ENCODE measurements at places on chromosomes 5 and 9.

DNA sequence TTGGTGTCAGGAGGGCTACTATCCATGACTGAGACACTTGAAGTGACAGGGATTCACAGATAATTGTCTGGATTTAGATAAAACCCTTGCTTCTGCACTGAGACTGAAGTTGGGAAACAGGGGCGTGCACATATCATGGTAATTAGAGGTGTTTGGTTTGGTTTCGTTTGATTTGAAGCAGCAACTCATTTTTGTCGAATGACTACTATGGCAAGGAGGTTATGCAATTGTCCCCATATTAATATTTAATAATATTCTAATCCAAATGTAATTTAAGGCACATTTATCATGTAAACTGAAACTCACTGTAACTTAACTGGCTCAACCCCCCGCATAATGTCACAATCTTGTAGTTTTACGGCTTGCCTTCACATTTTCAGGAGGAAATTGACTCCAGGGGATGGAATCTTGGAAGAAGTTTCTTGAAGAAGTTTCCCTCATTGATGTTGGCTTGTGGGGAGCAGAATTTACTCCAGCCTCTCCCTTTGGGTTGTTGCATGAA is 12.5 kb downstream of the ZNF366 start:
- no peak for DNase-seq

- DNase-seq, result no peak
These were observed 3.2 kb downstream of the OTP start for GRCh38 chr5:77635067-77635916.

DNA sequence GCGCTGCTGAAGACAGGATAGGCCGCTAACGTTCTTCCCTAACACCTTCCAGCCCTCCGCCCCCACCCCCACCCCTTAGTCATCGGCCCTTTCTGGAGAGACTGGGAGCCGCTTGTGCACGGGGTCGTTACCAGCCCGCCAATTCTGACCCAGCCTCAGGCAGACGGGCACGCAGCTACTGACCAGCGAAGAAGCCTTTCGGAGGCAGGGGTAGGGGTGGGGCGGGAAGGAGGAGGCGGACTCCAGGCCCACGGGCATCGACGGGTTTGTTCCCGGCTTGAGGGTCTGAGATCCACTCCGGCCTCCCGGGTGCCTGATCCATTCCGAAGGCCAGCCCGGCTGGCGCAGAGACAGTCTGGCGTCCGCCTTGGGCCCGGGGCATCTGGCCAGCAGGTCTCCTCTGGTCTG is 729 bp upstream of the HAND1 start:
- no peak for DNase-seq

DNA sequence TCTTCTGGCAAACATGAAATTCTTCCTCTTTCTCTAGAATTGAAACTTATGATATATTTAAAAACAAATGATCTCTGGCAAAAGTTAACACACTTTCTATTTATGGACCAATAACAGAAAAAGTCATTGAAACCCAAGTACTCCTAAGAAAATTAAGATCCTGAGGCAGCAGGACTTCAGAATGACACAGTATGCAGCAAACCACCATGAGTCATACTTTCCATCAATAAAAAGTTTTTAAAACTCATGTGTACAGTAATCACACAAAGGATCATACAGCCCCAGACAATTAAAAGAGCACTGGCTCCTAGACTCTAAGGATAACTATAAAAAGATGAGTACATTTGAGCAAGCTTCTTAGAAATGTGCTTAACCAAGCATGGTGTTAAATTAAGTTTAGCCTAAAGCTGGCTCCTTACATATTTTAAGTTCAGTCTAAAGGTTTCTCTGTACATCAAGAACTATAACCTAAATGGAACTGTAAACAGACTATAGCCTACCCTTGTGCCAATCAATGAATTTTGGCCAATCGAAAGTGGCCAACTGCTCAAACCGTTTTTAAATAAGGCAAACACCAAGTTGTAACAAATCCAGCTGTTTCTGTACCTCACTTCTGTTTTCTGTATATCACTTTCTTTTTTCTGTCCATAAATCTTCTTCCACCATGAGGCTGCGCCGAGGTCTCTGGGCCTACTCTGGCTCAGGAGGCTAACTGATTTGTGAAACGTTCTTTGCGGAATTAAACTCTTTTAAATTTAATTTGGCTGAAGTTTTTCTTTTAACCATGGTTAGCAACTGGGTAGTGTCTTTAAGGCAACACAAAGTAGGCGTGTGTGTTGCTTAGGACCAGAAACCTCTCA is 232.1 kb upstream of the PIK3R1 start:
- no peak for DNase-seq

- DNase-seq, result no peak
These were observed 202.7 kb downstream of the ATP10B start for GRCh38 chr5:160649304-160649703.

DNA sequence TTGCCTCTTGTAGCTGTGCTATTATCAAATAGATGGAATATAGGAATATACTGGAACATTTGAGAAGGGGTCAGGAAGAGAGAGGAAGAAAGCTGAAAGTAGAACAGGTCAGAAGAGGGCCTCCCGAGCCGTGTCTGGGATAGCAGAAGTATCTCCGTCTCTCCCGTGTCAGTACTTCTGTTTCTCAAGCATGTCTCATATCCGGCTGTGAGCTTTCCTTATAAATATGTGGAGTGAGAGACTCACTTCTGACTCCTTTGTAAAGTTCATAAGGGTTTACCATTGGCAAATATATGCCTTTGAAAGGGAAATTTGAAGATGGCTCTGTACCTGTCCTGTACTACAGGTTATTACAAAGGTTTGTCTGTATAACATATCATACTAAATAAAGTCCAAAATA is 50.3 kb downstream of the MOCS2 start:
- DNase-seq, result no peak

- no peak for DNase-seq
These were observed 59.1 kb downstream of the GTF3C4 start for GRCh38 chr9:132729235-132729890.

- no peak for DNase-seq
These were observed 251.8 kb upstream of the NR4A3 start for GRCh38 chr9:99569840-99570239.

DNA sequence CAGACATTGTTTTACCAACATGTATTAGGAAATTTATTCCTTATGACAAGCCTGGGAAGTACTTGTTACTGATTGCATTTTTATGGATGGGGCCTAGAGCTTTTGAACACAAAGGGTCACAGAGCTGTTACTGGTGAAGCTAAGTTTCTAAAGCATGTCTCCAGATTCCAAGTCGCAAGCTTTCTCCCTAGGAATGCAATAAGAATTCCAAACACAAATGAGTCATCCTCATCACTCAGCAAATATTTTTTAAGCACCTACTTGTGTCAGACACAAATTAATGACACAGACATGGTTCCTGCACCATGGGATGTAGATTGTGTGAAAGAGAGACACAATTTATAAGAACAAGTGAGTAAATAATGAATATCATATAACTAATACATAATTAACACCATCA is 11.0 kb upstream of the SH3RF2 start:
- DNase-seq, result no peak

Measured in RWPE2 (cell line).